ENCODE measurements at places on chromosomes 7 and 10.

DNA sequence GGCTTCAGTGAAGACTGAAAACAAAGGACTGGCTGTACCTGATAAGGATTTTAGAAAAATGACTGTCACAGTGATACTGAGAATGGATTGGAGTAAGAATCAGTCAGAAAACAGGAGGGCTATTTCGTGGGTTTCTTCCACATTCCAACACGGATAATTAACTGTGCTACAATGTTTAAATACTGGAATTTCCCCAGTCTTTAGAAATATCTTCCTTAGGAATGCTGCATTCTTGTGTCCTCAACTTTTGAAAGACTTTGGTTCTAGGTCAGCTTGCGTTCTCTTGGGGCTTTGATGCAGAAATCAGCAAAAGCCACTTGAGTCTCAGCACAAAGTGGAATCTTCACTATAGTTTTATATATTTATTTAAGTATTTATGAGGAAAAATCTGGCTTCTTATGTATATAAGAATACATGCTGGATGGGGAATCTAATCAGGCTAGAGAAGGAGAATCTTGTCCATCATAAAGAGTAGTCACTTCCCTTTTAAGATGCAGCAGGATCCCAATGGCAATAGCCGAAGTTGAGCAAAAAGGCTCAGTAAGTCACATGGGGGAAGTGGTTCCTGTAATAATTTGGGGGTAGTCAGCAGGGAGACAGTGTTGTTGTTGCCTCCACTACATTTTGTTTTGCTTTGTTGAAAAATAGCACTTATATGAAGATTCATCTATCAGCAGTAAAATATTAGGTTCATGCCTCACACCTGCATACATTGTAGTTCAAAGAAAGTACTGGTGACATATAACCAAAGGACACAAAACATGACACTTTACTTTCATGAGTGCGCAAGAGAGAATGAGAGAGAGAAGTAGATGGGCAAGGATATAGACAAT lies 86.0 kb downstream of the CH25H start:
- no peak for DNase-seq

DNA sequence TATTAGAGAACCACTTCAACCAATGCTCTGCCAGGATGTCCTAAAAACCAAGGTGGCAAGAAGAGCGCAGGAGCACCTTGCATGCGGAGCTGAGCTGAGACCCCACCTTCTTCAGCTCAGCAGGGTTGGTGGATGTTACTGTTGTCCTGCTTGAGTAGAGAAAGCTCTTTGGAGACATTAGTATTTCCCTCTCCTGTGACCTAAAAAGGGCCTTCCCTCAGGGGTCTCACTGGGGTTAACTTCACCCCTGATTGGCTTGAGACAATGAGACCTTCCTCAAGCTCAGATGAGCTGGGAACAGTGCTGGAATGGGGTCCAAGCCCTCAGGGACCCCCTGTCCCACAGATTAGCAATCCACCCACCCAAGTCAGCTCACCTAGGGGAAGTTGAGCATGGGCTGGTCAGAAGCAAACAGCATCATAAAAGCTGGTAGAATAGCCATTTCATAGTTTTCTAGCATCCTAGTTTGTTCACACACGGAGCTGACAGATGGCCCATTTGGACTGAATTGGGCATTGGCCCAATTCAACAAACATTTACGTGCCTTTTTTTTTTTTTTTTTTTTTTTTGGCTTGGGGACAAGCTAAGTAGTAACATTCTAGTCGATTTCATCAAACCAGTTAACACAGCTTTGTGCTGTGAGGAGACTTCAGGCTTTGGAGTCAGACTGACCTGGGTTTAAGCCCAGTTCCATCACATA lies 100.6 kb upstream of the HABP2 start:
- DNase-seq = no peak

- DNase-seq = no peak
Observed at GRCh38 chr7:158829021-158829341, 328 bp downstream of the ESYT2 start.

GRCh38 chr7:122748195-122748594 lies 45.5 kb upstream of the RNF148 start:
- DNase-seq = no peak

GRCh38 chr7:19754521-19755116 lies 18.8 kb downstream of the TMEM196 start:
- no peak for DNase-seq

- DNase-seq = no peak
Observed at GRCh38 chr10:10141782-10142382, 875.8 kb upstream of the CELF2 start.

- DNase-seq = no peak
Observed at GRCh38 chr7:157974678-157975230, 612.9 kb downstream of the PTPRN2 start.

- DNase-seq = peak; percentile 27
Observed at GRCh38 chr10:123583639-123584418, 82.3 kb upstream of the GPR26 start.

GRCh38 chr7:134527979-134528371 lies 608 bp downstream of the AKR1B10 start:
- no peak for DNase-seq

DNA sequence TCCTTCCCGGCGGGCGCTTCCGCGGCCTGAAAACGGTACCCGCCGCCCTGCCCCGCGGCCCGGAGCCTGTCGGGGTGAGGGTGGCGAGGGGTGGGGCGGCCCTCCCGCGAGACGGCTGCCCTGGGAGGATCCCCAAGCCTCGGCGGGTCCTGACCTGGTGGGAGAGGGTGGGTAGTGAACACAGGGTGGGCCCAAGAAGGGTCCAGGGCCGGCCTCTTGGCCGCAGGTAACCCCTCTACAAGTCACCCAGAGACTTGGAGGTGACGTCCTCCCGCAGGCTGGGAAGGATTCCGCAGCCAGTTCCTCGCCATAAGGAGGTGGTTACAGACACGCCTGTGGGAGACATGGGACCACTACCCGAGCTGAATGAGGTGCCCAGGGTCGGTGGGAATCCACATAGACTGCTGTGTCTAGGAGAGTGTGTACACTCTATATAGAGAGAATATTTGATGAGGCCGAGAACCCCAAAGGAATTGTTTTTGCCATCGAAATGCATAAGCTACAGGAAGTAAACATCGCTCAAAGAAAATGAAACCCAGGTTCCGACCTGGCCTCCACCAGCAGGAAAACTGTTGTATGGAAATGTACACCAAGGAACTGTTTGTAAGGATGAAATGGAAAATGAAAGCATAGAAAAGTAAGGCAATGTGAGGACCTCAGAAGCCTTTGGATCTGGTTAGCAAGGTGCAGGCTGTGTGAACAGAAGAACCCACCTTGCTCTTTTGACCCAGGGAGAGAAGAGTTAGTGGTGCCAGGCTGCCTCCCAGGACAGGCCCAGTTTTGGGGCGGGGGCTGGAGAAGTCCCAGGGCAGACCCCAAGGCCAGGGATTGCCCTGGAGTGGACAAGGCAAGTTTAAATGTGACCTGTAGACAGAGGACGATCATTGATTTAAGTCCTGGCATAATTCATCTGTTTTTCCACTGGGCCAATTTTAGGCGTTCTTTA lies 659 bp downstream of the OPTN start:
- no peak for DNase-seq

GRCh38 chr10:131644864-131645658 lies 255.7 kb upstream of the PPP2R2D start:
- no peak for DNase-seq
